ENCODE measurements at places on chromosomes 11 and 22. TPM values are rescaled to one million over a fixed set of nuclear protein-coding genes. Genes with fewer than 3 reads are reported as not detected.

The DMC1 gene
- 4.6 TPM for total RNA-seq

The PDE3B gene
- total RNA-seq, result 17.7 TPM

The DNAJB13 gene
- total RNA-seq, result 0.47 TPM

The C11orf91 gene
- not detected for total RNA-seq

The CRYBA4 gene
- total RNA-seq, result not detected

DNA sequence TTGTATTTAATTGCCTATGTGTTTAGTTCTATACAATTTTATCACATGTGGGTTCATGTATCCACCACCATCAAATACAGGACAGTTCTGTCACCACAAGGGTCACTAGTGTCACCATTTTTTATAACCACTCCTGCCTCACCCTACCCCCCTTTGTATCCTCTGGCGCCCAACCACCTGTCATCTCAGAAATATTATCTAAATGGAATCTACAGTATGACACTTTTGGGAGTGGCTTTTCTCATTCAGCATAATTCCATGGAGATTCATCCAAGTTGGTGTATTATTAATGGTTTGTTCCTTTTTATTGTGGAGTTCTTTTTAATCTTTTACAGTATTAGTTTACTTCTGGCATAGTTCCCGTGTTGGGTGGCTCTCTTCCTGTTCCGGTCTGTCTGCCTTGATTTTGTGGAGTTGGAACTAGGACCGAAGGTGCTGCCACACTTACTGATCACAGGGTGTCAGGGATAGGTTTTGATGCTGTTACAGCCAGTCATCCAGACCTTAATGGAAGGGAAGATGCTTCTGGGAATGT lies 58.5 kb downstream of the TNRC6B start:
- H3K36me3 ChIP-seq, result peaks cover 5% of the 10 kb centered on the region
- H3K4me1 ChIP-seq, result peaks cover 51% of the 10 kb centered on the region
- H3K4me3 ChIP-seq, result no peak overlapping the region

DNA sequence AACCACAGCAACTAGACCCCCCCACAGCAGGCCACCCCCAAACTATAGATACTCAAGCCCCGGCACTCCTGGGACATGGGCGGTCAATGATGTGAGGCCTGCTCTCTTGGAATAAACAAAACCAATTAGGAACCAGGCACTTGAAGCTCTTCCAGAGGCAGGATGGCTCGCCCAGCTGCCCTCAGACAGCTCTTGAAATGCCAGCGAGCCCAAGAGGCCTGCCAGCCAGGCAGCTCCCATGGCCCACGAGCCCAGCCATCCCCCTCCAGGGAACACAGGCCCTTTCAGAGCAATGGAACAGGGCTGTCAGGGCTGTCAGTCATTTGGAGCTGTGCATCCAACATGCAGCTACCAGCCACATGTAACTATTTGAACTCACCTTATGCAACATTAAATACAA lies 34.0 kb upstream of the TFIP11 start:
- H3K27ac ChIP-seq, result peak overlapping the region; percentile 91
- H3K27me3 ChIP-seq, result no peaks in the 10 kb centered on the region
- H3K4me1 ChIP-seq, result peaks cover 52% of the 10 kb centered on the region
- H3K4me3 ChIP-seq, result peak overlapping the region; percentile 85

The OR5A1 gene
- not detected for total RNA-seq

The OR2AG1 gene
- not detected for total RNA-seq

DNA sequence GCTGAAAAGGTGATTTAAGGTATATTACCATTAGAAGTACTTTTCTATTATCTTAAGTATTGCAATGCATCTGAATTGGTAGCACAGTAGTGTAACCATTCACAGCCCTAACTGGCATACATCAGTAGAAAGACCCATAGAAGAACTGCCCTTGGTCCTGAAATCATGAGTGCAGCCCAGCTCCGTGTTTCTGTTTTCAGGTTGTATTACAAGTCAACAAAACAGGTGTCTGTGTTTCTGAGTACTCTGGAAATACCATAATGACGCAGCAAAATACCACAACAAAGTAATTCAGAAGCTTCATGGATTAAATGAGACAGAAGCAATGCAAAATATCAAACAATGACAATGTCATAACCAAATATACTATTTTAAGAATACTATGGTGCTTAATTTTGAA lies 226.3 kb downstream of the OPCML start:
- no peak overlapping the region for H3K27ac ChIP-seq
- no peaks in the 10 kb centered on the region for H3K4me1 ChIP-seq
- H3K27me3 ChIP-seq, result no peaks in the 10 kb centered on the region
- no peak for DNase-seq

The FAM83F gene
- total RNA-seq, result not detected

The TMPRSS4 gene
- total RNA-seq, result 0.19 TPM

DNA sequence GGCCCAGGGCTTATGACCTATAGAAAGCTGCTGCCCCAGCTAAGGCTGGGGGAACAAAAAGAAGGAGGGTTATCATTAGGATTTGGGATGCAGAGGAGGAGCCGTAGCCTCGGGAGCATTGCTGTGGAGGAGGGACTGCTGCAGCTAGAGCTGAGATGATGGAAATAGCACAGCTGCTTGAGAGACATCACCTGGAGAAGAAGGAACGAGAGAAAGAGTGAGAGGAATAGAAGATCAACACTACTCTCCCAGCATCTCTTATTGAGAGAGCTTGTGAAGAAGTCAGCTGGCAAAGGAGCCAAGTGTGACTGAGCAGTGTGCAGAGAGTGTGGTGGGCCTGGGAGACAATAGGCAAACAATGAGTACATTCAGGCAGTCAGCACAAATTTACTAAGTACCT lies 100.7 kb upstream of the PLET1 start:
- H3K36me3 ChIP-seq, result no peaks in the 10 kb centered on the region
- H3K27ac ChIP-seq, result no peak overlapping the region
- H3K4me3 ChIP-seq, result no peak overlapping the region
- DNase-seq, result no peak
- peaks cover 2% of the 10 kb centered on the region for H3K4me1 ChIP-seq
- no peaks in the 10 kb centered on the region for H3K27me3 ChIP-seq

DNA sequence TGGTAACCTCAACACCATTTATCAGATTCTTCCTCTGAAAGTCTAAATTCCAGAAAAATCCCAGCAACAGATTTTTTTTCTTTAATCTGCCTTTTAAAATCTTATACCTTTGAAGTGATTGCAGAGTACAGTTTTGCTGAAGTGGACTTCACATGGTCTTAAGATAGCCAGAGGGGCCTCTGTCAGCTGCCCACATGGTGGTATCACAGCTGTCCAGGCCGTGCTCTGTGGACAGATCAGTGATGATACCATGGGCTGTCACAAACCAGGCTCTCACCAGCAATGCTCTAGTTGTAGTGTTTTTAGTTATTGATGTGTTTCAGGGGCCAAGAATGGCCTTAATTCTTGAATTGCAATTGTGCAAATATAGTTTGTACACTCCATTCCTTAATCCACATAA lies 44.0 kb downstream of the PARVA start:
- no peak overlapping the region for H3K27ac ChIP-seq
- H3K27me3 ChIP-seq, result peaks cover 10% of the 10 kb centered on the region
- no peak overlapping the region for H3K4me3 ChIP-seq
- no peak for DNase-seq
- H3K4me1 ChIP-seq, result no peaks in the 10 kb centered on the region

The ADORA2A gene
- total RNA-seq, result 81.6 TPM

DNA sequence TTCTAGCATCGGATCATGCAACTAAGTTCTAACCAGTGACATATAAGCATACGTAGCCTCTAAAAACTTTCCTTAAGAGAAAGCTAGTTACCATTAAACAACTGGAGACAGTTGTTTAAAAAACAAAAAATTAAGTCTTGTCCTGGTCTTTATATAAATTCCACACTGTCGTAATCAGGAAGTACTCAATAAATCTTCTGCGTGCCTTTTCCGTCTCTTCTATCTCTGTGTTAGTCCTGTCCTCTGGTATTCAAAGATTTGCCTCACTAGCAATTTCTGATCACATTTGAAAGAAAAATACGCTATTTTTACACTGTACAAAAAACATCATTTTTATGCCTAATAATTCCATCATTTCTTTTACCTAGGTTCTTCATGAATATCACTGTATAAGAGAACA lies 10.0 kb upstream of the SLC25A17 start:
- no peak overlapping the region for H3K4me3 ChIP-seq
- no peak overlapping the region for H3K27ac ChIP-seq
- H3K36me3 ChIP-seq, result peaks cover 20% of the 10 kb centered on the region
- H3K4me1 ChIP-seq, result no peaks in the 10 kb centered on the region

- no peak overlapping the region for H3K4me3 ChIP-seq
- DNase-seq, result no peak
- peaks cover 64% of the 10 kb centered on the region for H3K4me1 ChIP-seq
- peak overlapping the region; percentile 49 for H3K27ac ChIP-seq
Measured at GRCh38 chr22:20576445-20576816, 69.0 kb downstream of the MED15 start.

Data from natural killer cell treated with Interleukin-12 subunit alpha and Interleukin-12 subunit beta and Interleukin-15 and Interleukin-18, amount 100 ng/mL, for 72 hours (primary cell).